ENCODE measurements at places on chromosomes 7 and 10.

DNA sequence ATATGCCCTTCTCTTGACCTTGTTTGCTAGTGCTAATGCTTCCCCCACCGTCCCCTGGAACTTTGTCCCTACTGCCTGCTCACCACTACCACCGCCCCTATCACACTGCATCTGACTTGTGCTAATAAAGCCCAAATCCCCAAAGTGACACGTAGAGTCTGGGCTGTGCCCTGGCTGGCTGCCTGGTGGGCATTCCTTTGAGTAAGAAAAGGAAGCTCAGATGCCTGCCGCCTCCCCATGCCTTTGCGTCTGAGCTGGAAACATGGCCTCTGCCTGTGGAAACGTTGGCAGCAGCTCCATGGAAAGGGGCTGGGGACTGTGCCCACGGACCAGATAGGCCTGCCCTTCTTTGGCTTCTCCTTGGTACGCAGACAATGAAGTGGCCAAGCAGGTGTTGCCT is 138.3 kb downstream of the CYP26A1 start:
- no peak for DNase-seq

GRCh38 chr10:131473645-131474044 is 162.1 kb upstream of the TCERG1L start:
- no peak for DNase-seq

DNA sequence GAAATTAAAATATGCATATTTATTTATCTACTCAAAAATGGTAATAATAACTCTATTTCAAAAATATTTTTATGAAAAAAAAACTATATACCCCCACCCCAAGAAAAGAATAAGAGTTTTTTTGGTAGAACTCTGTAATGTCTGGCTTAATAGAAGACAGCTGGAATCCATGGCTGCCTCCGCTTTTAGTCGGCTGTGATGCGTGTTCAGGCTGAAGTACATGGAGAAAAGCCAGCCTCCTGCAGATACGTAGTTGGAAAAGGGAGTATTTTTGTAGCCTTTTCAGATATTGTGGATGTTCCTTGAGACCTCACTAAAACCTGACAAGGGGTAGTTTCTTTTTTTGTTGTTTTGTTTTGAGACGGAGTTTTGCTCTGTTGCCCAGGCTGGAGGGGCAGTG is 10.0 kb downstream of the FOXK1 start:
- DNase-seq = no peak

DNA sequence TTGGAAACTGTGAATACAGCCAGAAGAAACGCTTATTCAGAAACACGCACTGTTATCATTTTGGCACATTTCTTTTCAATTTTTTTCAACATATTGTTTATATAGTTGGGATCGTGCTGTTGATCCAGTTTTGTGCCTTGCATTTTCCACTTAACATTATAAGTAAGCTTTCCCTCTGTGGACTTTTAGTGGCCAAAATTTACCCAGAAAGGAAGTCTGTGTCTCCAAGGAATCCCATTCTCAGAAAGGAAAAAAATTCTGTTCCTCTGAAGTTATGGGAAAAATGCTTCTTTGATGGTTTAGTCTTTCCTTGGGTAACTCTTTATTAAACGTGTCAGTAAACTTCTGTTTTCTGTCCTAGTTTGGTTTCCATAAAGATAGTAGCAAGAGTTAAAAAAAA is 280.0 kb downstream of the REEP3 start:
- DNase-seq = no peak

GRCh38 chr10:113033991-113034390 is 83.9 kb downstream of the TCF7L2 start:
- no peak for DNase-seq

- DNase-seq = no peak
These were observed 187.9 kb downstream of the PCDH15 start for GRCh38 chr10:54613162-54613561.

DNA sequence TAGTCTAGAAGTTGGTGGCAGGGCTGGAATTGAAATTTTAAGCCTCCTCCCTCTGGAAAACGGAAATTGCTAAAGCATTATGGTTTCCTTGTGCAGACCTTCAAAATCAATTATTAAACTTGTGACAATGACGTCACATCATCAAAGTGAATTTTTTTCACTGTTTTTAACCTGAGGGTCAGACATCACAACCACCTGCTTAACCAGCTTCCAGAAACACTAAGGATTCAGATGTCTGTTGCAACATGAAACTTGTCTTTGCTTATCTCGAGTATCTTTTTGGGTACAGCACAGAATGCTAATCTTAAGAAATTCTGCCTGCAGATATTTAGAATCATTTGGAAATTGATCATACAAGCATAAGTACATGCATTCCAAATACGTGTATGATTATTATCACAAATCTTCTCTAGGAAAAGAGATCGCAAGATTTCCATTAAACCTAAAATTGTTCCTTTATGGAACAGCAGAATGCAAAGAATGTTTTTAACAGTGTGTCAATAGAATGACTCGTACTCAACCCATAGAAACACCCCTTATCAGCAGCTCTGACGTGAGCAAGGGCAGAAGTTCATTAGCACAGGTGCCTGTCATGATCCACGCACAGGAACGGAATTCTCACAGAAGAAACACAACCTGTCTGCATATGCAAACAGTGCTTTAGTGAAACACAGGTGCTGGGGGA is 4.1 kb upstream of the GTPBP4 start:
- DNase-seq = no peak

DNA sequence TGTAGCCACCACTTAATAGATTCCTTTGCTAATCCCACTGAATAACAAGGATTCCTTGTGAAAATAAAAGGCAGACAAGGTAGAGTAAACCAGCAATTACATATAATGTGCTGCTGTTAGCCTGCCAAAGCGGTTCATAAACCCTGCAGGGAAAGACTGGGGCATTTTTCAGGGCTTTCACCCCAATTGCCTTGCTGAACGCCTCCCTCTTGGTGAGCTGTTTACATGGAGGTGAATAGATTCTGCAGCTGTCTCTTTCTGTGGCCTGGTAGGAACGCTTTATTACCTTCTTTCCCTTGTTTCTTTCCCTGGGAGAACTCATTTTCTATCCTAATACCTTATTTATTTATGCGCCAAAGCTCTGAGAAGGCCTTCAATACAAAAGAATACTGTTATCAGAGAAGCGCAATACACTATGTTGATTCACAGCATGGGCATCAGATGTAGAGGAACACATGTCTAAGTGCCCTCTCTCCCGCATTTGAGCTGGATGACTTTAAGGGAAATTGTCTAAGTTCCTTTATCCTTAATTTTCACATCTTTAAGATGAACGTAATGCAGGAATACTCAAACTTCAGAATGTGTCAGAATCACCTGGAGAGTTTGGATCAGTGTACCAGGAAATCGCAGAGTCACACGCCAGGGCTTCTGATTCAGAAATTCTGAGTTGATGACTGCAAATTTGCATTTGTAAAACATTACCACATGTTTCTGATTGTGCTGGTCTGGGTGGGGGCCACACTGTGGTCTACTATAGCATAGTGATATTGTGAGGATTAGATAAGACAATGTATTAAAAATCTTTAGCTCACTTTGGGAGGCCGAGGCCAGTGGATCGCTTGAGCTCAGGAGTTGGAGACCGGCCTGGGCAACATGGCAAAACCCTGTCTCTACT is 1203.8 kb downstream of the SORCS3 start:
- no peak for DNase-seq

- no peak for DNase-seq
These were observed 78.1 kb downstream of the USP6NL start for GRCh38 chr10:11533328-11533781.

GRCh38 chr10:94049911-94050310 is 56.2 kb downstream of the PLCE1 start:
- no peak for DNase-seq

- DNase-seq = no peak
These were observed 423.6 kb upstream of the LRGUK start for GRCh38 chr7:133703547-133703946.

- no peak for DNase-seq
These were observed 5.8 kb upstream of the NCOA4 start for GRCh38 chr10:46035923-46036849.

GRCh38 chr10:12712293-12712983 is 289.1 kb downstream of the CCDC3 start:
- no peak for DNase-seq

GRCh38 chr10:118543714-118544400 is 51.6 kb downstream of the PRLHR start:
- DNase-seq = peak; percentile 0

- no peak for DNase-seq
These were observed 259.9 kb downstream of the PTPRN2 start for GRCh38 chr7:158327571-158328180.

DNA sequence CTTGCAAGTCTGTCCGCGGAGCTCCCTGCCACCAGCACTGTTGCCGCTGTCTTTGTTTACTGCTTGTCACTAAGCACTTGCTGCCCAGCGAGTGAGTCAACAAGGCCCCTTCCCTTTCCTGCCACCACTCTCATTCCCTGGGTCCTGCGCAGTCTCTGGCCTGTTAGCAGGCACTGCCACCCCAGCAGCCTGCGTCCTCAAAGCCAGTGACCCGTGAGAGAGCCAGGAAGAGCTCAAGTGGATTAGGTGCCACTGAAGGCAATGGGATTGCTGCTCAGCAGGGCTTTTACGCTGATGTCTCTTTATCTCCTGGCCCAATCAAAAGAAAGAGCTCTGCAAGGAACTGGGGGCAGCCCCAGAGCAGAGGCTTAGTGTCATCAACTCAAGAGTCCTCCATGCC is at the start of gene FRMPD2:
Gene FRMPD2, minus strand, starts transcription at position 61 of the 400 bp plus-strand sequence. CDS start 129 bp downstream, outside the sequence.
- peak; percentile 72 for DNase-seq

- no peak for DNase-seq
These were observed 1.2 kb downstream of the PIP4K2A start for GRCh38 chr10:22712956-22713852.

DNA sequence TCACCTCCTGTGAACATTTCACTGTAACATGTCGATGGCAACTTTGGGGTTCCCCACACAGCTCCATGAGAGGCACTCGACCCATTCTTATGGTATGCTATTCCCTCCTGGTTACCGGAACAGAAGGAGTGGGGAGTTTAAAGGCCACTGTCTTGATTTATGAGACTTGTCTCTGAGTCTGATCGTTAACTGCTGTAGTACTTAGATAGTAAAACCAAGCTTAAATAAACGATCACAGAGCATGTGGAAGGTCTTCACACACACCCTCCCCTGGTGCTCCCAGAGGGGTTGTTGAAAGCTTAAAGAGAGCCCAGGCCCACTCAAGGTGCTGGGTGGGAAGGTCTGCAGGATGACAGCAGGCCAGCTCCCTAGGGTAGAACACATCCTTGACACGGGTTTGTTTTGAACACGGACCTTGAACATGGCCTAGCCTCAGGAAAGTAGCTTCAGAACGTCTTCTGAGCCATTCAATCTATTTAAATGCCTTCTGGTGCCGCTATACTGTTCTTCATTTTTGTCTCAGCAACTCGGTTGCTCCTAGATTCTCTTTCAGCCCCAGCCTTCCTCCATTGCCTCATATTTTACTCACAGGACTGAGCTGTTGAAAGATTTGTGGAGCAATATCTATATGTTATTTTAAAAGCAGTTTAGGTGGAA is 335.3 kb downstream of the FGFR2 start:
- no peak for DNase-seq

GRCh38 chr10:77004917-77005564 is 632.6 kb downstream of the KCNMA1 start:
- DNase-seq = peak; percentile 35

GRCh38 chr10:20949967-20950366 is 52.9 kb upstream of the NEBL start:
- DNase-seq = no peak

DNA sequence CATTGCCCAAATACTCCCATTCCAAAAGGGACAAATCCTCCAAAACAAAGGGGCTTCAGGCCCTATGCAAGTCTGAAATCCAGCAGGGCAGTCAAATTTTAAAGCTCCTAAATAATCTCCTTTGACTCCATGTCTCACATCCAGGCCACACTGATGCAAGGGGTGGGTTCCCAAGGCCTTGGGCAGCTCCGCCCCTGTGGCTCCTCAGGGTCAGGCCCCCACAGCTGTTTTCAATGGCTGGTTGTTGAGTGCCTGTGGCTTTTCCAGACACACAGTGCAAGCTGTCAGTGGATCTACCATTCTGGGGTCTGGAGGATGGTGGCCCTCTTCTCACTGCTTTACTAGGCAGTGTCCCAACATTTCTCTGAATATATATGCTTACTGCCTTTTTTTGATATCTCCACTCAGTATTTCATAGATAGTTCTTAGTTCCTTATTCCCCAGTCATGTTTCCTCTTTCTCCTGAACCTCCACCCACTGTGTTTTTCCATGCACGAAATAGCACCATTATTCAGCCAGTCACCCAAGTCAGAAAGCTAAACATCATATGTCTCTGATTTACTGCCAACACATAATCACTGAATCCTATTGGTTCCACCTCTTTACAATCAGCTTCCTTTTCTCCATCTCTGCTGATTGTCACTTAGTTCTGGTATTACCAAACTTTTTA is 172.6 kb upstream of the CACNA2D1 start:
- no peak for DNase-seq

DNA sequence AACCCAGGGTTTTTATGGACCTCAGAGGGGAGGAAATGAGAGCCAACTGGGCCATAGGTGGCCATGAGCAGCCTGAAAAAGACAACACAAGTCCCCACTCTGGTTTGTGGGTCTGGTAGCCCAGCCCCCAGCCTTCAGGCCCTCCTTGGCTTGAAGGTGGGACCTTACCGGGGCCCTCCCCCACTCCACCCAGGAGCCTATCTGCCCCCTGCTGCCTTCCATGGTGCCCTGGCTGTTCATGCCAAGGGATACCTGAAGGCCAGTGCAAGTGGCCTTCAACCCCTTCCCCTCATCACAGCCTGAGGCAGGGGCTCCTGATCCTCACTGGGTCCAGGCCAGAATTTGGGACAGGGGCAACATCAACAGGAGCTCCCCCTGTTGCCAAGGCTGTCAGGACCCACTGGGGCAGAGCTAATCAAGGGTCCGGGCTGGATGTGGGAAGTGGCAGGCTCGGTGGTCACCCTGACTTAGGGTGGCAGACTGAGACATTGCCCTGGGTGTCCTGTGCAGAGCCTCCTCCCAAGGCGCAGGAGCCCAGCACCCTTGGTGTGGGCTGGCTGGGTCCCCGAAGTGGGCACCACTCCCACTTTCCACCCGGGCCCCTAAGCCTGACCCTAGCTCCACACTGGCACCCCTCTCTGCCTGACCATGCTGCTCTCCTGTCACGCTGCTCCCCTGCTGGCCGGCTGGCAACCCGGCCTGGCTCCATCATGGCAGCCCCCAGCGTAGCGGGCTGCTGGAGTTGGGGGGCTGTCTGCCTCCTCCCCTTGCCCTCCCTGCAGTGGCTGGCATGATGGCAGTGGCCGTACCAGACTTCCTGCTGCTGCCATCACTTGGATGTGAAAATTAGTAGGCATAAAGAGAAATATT is 6.4 kb downstream of the WDFY4 start:
- no peak for DNase-seq

- DNase-seq = no peak
These were observed 153.6 kb downstream of the CELF2 start for GRCh38 chr10:11170993-11171851.

DNA sequence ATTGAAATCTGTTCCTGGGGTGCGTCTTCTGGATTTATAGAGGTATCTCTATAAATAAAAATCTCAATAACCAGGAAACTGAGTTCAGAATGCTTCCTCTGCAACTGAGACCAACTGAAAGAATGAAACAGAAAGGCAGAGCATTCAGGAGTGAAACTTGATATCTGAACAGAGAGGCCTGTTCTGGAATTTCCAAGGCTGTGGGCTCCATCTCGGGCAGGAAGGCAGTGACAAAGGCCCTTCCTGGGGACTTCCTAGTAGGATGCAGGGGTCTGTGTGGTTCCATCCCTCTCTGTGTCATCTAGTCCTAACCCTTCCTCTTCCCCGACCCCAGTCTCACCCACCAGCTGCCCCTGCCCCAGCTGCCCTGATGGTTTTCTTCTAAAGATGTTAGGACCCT is 52.0 kb downstream of the JCAD start:
- no peak for DNase-seq

GRCh38 chr10:93083743-93084539 is 10.2 kb downstream of the CYP26A1 start:
- no peak for DNase-seq

- no peak for DNase-seq
These were observed 197.1 kb downstream of the DOCK4 start for GRCh38 chr7:112009081-112009480.
